ENCODE measurements at places on chromosomes 4 and X. TPM values are rescaled to one million over a fixed set of nuclear protein-coding genes. Genes with fewer than 3 reads are reported as not detected.
A peak's percentile ranks its signal among the peaks of the same experiment; 100 is the strongest.

Gene AKAP4
- not detected for total RNA-seq

- H3K27me3 ChIP-seq: no peaks in the 10 kb centered on the region
- no peak overlapping the region for H3K4me3 ChIP-seq
- H3K4me1 ChIP-seq: no peaks in the 10 kb centered on the region
Observed at GRCh38 chrX:3521396-3521795, 174.9 kb upstream of the MXRA5 start.

DNA sequence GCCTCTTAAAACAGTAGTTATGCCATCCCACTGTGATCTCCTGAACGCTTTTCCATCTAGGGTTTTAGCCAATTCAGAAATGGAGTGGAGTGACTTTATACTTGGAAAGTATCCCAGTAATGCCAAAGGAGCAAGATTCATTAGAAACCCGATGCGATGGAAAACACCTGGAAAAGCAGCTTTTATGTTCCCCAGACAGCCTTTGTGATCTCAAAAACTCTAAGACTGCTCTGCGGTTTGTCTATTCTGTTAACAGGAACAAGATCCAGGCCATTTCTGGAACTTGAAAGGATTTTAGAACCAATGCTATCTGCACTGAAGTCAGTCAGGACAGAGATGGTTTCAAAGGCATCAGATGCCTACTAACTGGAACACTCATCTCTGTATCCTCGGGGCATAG lies 145.1 kb downstream of the APBB2 start:
- H3K36me3 ChIP-seq: no peaks in the 10 kb centered on the region
- no peak overlapping the region for H3K4me3 ChIP-seq
- no peak for DNase-seq
- peaks cover 36% of the 10 kb centered on the region for H3K4me1 ChIP-seq
- H3K27me3 ChIP-seq: no peaks in the 10 kb centered on the region

Gene RENBP
- 46.4 TPM for total RNA-seq

GRCh38 chr4:126213996-126214395 lies 899.2 kb downstream of the FAT4 start:
- no peak overlapping the region for H3K4me3 ChIP-seq
- DNase-seq: no peak

GRCh38 chr4:104494822-104495559 lies at the start of gene CXXC4:
Gene CXXC4 (minus strand): TSS chr4:104494894. CDS start chr4:104491802, 3,092 bp downstream.
- peaks cover 4% of the 10 kb centered on the region for H3K4me1 ChIP-seq
- peak; percentile 80 for DNase-seq
- H3K36me3 ChIP-seq: no peaks in the 10 kb centered on the region
- peaks cover 26% of the 10 kb centered on the region for H3K27me3 ChIP-seq

All from upper lobe of right lung (tissue), 1 donor.